ENCODE measurements at places on chromosomes 11 and 22. TPM values are rescaled to one million over a fixed set of nuclear protein-coding genes. Genes with fewer than 3 reads are reported as not detected.

MMP12 gene
- 3.7 TPM for polyA plus RNA-seq

OR8D1 gene
- polyA plus RNA-seq: not detected

SYNGR1 gene
- polyA plus RNA-seq: 18.0 TPM

CNGA4 gene
- polyA plus RNA-seq: 0.14 TPM

EMID1 gene
- 62.5 TPM for polyA plus RNA-seq

MEI1 gene
- polyA plus RNA-seq: 2.4 TPM

MRPL48 gene
- polyA plus RNA-seq: 73.3 TPM

TEX54 gene
- polyA plus RNA-seq: 0.43 TPM

SCUBE2 gene
- polyA plus RNA-seq: 5.0 TPM

AGBL2 gene
- 7.1 TPM for polyA plus RNA-seq

FGF19 gene
- 1.5 TPM for polyA plus RNA-seq

SCO2 gene
- polyA plus RNA-seq: not detected

DNA sequence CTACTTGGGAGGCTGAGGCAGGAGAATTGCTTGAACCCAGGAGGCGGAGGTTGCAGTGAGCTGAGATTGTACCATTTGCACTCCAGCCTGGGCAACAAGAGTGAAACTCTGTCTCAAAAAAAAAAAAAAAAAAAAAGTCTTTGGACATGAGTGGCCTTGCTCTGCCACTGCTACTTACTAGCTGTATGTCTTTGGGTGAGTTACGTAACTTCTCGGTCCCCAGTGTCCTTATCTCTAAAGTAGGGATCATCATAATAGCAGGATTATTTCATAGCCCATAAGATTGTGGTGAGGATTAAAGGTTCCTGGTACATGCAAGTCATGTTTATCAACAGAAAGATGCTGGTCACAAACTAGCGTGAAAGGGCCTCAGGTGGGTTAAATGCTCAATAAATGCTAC lies 53.9 kb upstream of the HEPHL1 start:
- DNase-seq: no peak

GRCh38 chr11:17894929-17895658 lies 117.8 kb downstream of the SERGEF start:
- DNase-seq: no peak

DNA sequence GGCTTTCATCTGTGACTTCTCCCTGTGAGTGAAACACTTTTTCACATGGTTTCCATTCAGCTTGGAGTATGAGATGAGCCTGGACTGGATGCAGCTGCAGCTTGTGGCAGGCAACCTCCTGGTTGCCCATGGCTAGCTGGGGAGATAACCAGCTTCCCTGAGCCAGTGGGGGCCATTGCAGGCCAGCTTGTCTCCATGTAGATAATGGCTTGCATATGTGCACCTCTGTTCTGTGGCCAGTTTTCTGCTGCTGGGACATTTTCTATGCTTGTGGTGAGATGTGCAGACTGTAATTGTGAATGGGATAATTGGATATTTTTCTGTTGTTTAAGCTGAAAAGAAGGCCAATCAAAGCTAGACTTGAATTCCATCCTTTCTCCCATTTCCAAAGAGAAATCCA lies 38.5 kb downstream of the INSC start:
- no peak for DNase-seq

GRCh38 chr11:17639781-17640180 lies 79.6 kb upstream of the MYOD1 start:
- DNase-seq: no peak

DNA sequence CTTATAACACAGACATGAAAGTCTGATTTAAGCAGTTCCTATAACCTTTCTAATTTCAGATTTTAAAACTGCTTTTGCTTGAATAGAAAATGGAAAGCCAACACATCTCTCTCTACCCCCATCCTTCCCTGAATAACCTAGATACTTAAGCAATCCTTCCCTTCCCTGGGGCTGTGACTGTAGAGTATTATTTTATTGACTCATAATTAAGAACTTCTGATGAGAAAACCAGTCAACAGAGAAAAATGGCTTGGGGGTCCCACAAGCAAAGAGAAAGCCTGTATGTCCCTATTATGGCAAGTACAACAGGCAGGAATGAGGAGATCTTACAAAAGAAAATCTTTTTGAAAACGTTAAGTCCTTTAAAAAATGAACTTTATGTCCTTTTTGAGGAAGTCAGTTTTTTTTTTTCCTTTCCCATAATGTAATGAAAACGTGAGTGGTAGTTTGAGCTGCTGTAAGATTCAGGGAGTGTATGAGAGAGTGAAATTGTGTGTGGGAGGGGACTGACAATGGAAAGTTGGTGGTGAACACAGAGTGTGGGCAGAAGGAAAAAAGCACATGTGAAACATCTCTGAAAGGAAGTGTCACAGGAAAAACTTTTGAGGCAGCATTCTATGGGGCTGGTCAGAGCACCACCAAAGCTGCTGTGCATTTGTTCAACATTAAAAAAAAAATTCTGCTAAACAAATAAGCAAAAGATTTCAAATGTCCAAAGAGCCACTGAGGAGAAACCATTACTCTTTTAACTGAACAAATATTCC lies 154.6 kb downstream of the MAML2 start:
- DNase-seq: no peak

DNA sequence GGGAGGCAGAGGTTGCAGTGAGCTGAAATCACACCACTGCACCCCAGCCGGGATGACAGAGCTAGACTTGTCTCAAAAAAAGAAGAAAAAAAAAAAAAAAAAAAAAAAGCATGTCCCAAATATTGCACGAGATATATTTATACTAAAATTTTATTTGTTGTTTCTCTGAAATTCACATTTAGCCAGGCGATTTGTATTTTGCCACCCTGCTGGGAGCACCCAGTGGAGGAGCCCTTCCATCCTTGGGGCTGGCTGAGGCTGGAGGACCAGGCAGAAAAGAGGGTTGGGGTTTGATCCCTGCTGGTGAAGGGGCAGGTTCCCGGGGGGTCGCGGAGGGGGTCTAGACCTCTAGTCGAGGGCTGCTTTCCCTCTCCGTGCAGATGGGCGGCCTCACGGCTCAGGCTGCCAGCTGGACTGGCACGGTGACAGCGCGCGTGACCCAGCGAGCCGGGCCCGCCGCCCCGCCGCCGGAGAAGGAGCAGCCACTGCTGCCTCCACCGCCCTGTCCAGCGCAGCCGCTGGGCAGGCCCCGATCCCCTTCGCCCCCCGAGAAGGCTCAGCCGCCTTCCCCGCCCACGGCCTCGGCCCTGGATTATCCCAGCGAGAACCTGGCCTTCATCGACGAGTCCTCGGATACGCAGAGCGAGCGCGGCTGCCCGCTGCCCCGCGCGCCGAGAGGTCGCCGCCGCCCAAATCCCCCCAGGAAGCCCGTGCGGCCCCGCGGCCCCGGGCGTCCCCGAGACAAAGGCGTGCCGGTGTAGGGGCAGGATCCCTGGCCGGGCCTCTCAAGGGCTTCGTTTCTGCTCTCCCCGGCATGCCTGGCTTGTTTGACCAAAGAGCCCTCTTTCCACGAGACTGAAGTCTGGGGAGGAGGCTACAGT lies 952 bp upstream of the CATSPERZ start:
- no peak for DNase-seq

DNA sequence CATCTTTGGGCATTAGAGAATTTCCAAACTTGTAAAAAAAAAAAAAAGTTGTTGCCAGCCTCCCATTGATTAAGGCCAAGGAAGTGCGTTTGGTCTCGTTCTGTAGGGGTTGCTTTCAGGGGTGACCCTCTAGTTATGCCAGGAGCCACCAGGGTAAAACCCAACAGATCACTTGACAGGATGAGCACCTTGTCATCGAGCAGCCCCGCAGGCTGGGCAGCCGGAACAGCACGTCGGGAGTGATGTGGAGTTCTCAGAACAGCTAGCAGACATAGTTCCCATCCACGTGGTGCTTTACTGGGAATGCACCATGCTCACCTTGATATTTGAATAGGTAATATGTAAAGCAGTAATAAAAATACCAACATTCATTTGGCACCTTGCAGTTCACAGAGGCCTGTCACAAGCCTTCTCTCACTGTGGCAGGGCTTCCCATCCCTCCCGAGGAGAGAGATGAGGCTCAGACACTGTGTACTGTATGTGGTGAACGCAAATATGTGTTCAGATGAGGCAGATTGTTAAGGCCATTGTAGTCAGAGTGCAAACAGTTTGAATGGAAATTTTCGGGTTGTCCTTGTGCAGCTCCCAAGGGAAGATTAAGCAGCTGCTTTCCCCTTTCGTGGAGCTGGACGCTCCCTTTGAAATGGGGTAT lies 70.9 kb upstream of the SORL1-AS1 start:
- DNase-seq: no peak

GRCh38 chr11:98059488-98059887 lies 961.3 kb upstream of the CNTN5 start:
- no peak for DNase-seq

GRCh38 chr22:44051961-44052360 lies 27.9 kb downstream of the PARVB start:
- no peak for DNase-seq

- DNase-seq: no peak
Measured at GRCh38 chr22:46025225-46025972, 48.4 kb upstream of the WNT7B start.

- DNase-seq: no peak
Measured at GRCh38 chr11:73245461-73245860, 26.7 kb upstream of the P2RY6 start.

DNA sequence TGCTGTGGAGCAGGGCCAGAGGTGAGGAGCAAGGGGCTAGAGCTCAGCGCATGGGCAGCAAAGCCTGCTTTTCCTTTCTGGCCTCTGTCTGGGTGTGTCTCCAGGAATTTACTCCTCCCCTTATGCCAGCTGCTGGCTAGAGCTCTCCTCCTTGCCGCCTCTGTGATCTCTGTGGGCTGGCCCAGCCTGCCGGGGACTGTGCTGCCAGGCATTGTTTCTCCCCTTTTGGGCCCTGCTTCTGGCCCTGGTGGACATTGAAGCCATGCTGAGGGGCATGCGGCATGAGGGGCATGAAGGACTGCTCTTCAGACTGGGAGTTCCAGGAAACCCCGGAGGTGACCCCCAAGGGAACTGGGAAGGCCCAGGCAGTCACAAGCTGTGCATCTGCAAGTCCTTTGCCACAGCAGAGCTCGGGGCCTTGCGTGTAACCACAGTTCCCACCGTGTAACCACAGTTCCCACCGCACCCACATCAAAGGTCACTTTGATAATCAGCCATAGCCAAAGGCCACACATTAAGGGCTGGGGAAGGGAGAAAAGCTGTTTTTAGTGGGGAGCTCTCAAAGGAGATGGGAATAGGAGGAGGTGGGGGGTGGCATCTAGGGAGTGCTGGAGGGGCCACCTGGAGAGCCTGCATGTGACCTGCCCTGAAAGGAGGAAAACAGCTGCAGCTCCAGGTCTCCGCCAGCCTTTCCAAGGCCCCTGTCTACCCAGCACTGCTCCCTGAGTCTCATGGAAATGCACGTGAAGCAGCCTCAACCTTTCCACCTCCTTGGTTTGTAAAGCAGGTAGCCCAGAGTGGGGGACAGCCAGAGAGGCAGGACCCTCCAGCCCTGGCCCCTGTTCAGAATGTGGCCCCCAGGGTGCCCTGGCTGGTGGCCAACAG lies 62.3 kb downstream of the PPFIBP2 start:
- DNase-seq: no peak

GRCh38 chr11:13970986-13971385 lies 8.5 kb downstream of the SPON1 start:
- no peak for DNase-seq

DNA sequence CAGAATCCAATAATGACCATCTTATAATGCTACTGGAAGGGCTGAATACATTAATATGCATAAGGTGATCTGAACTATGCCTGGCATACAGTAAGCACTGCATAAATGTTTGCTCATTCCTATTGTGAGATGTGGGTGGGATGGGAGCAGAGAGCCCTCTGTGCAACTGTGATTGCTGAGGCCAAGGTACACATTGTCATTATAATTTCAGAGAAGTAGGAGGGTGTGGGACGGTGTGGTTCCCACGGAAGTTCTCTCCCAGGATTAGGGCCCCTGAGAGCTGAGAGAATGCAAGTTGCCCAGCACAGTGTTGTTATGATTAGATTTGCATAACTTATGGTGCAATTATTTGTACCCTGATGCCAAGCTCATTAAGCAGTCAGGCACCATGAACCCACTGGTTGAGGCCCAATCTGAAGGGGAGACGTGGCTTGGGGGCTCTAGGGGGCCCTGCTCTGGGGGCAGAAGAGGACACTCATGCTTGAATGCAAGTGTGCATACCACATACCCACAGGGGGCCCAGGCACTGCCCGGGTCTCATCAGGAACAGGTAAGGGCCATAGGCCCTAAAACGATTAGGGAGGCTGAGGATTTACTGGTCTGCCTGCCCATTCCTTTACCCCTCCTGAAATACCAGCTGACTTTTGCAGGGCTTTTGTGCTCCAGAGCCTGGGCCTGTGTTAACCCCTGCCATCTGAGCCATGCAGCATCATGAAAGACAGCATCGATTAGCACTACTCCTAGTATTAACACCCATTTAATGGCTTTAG lies 72.8 kb downstream of the THAP12 start:
- no peak for DNase-seq

DNA sequence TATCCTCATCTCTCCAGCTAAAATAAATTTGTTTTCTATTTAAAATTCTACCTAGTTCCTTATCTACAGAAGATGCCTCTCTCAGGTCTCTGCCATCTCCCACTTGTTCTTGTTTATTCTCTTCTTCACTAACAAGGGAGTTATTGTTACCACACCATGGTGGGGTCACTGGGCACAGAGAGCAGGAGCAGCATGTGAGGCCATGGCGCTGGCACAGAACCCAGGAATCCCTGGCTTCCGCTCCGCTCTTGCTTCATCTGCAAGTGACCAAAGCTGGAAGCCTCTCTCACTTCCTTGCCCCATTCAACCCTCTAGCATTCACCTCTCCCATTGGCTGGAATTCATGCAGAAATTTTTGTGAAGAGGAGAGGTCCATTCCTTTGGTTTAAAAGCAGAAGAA lies 190.7 kb upstream of the NCAM1 start:
- no peak for DNase-seq

DNA sequence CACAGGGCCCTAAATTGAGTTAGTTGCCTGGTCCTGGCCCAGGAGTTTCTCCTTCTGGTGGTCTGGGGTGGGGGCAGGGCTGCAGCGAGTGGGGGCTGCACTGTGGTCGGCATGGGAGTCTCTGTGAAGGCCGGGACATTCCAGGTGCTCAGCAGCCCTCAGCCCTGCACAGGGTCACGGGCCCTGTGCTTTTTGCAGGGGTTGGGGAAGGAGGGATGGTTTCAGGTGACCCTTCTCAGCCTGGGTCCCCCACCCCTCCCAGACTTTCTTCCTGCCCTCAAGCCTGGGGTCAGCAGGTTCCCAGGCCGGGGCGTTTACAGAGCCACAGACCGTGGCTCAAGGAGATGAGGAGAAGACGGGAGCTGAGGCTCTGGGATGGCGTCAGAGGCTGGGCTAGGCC lies 7.8 kb downstream of the EMID1 start:
- DNase-seq: no peak

GRCh38 chr11:112745973-112746372 lies 215.2 kb upstream of the NCAM1 start:
- no peak for DNase-seq

GRCh38 chr11:116790167-116791001 lies 1.3 kb downstream of the APOA5 start:
- no peak for DNase-seq

GRCh38 chr22:20418211-20418788 lies 19.3 kb downstream of the SCARF2 start:
- no peak for DNase-seq

DNA sequence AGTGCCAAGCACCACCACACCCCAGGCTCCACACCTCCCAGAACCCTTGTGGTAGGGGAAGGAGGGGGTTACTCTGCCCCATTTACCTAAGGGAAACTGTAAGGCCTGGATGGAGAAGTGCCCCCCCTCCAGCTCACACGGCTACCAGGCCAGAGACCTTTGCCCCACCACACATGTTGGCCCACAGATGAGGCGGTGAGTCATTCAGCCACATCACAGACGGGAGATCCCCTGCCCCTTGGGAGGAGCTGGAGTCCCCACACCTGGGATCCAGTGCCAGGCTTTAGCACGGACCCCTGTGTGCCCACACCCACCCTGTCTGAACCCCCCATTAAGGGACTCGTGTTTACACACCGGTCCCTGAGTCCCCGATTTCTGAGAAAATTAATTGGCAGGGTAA lies 24.9 kb downstream of the CDKN1C start:
- DNase-seq: no peak

Measured in right renal cortex interstitium (tissue), 3 donors.